Daoy (cell line): ENCODE measurements at places on chromosomes 12 and 14.

GRCh38 chr12:129556082-129556481 is 347.7 kb downstream of the TMEM132D start:
- no peak for DNase-seq

DNA sequence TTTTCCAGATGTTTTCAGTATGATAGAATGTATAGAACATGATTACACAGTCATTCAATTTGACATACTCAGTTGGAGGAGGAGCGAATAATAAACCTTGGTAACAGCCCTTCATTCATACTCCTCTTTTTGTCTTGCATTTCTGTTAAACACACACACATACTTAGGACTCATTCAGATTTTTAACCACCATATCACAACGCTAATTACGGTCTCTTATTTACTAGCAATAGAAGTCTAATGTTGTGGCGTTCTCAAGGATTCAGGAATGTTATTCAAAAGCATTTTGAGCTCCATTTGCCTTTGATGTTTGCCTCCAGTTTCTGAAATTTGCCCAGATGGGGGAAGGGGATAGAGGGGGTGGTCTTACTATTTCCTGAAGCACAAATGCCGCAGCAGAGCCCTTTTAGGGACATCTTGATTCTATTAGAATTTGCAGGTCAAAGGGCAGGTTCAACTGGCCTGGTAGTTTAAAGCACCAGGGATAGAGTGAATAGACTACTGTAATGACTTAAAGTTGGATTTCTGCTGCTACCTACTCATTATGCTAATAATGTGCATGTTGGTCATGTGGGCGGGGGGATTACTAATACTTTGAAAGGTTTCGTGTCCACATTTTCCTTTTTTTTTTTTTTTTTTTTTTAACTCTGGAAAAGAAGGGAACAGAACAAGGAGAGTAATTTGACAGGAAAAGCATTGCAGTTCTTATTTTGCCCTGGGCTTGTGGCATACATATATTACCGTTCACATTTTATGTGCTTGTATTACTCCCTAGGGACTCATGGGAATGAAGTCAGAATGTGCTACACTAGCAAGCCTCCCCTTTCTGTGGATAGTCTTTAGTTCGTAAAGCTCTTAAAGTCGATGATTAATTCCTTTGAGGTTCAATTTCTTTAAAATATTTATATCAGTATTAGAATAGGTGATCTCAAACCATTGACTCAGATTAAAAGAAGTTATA is 226.8 kb downstream of the FBXL14 start:
- no peak for DNase-seq

- no peak for DNase-seq
Measured at GRCh38 chr14:34302654-34303053, 159.4 kb downstream of the SPTSSA start.

- peak; percentile 57 for DNase-seq
Measured at GRCh38 chr12:27274706-27275105, 30.6 kb downstream of the STK38L start.

GRCh38 chr12:22631863-22632463 is 7.0 kb downstream of the ETNK1 start:
- no peak for DNase-seq

GRCh38 chr12:121288986-121289385 is 7.5 kb downstream of the CAMKK2 start:
- no peak for DNase-seq

GRCh38 chr14:31070431-31070830 is 44.3 kb upstream of the STRN3 start:
- peak; percentile 40 for DNase-seq

DNA sequence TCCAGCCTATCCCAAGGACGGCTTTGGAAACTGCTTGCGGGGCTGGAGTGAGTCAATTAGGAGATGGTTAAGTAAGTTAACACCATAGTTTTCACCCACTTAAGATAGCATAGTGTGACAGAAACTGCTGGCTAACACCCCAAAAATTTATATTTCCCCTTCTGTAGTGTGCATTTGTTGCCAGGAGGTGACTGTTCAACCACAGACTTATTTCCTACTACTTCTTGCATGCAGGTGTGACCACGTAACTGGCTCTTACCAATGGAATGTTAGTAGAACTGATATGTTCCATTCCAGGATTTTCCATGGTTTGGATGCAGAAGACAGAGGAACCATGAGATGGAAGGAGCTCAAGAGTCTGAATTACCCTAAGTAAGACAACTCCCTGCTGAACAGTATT is 52.9 kb upstream of the SLC35F4 start:
- peak; percentile 30 for DNase-seq

GRCh38 chr12:78455991-78456390 is 408.6 kb upstream of the SYT1 start:
- no peak for DNase-seq

GRCh38 chr14:57963071-57963470 is 97.2 kb upstream of the SLC35F4 start:
- DNase-seq, result no peak

DNA sequence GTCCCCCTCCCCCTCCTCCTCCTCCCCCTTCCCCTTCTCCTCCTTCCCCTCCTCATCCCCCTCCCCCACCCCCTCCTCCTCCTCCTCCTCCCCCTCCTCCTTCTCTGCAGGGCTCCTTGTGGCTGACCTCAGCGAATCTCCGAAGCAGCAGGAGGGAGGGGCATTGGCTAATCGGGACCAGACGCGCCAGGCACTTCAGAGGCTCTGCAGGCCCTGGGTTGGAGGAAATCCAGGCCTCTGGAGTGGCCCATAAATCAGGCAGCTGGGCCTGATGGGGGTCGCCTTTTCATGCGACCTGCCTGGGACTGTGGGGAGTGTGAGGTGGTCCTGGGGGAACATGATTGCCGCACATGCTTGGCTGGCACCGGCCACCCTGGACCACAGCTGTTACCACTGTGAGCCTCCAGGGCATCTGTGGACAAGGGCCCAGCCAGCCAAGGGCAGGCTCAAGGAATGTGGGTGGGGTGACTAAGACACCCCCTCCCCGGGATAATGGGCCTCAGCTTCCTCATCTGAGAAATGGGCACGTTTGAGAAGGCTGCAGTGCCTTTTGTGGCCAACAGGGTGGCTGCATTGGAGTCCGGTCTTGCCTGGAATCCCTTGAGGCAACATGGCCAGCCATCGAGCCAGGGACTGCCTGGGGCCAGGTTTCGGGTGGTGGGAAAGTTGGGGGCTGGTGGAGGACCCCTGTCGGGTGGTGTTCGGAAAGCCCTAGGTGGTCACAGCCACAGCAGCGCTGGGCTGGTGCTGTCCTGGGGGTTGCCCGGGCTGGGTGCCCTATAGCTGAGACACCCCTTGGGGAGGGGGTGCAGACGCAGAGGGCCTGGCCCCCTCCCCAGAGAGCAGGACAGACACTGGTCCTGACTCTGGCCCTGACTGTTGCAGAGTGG is 12.0 kb downstream of the KIF26A start:
- peak; percentile 65 for DNase-seq

GRCh38 chr14:99996951-99997571 is 68.2 kb upstream of the EVL start:
- DNase-seq, result no peak

DNA sequence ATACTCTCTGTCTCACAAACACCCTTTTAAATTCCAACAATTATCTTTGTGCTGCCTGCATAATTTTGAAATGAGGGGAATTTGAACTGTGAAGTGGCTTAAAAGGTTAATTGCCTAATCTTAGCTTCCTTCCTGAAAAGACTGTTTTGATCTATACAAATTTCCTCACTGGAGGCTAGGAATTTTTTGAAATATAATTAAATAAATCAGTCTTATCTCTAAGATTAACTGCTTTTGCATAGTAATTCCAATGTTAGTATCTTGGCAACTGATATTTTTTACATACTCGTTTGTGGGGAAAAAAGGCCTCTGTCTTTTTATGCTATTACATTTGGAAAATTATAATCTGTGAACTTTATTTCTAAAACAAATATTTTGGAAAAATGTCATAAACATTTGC is 498.5 kb downstream of the TMTC2 start:
- no peak for DNase-seq

GRCh38 chr12:12859690-12860089 is 31.7 kb upstream of the GPRC5A start:
- peak; percentile 59 for DNase-seq

DNA sequence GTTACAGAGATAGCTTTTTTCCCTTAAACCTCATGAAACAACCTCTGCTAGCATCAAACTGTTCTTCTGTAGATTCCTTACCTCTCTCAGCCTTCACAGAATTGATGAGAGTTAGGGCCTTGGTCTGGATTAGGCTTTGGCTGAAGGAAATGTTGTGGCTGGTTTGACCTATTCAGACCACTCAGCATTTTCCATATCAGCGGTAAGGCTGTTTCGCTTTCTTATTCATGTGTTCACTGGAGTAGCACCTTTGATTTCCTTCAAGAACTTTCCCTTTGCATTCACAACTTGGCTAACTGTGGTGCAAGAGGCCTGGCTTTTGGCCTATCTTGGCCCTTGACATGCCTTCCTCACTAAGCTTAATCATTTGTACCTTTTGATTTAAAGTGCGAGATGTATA is 50.7 kb upstream of the NRXN3 start:
- DNase-seq, result no peak

DNA sequence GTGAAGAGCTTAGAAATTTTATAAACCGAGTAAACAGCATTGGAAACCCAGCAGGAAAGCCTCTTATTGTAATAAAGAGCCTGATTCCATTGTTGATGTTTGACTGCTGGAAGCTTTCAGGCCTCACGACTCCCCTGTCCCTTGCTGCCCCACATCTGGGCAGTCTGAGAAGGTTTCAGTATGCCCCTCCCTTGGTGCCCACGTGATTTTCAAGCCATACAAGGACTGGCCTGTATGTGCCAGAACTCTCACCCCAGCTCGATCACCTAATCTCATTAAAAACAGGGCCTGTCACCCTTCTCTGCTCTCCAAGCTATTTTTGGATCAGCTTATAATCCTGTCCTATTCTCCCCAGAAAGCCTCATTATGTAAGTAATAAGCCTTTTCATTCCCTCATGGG is 7.5 kb upstream of the PYROXD1 start:
- DNase-seq, result no peak

DNA sequence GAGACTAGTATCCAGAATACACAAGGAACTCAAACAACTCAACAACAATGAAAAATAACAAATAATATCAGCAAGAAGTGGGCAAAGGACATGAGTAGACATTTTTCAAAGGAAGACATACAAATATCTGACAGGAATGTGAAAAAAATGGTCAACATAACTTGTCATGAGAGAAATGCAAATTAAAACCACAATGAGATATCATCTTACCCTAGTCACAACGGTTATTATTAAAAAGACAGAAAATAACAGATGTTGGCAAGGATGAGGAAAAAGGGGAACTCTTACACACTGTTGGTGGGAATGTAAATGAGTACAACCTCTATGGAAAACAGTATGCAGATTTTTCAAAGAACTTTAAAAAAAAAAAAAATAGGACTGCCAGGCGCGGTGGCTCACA is 20.4 kb downstream of the VWF start:
- DNase-seq, result no peak

DNA sequence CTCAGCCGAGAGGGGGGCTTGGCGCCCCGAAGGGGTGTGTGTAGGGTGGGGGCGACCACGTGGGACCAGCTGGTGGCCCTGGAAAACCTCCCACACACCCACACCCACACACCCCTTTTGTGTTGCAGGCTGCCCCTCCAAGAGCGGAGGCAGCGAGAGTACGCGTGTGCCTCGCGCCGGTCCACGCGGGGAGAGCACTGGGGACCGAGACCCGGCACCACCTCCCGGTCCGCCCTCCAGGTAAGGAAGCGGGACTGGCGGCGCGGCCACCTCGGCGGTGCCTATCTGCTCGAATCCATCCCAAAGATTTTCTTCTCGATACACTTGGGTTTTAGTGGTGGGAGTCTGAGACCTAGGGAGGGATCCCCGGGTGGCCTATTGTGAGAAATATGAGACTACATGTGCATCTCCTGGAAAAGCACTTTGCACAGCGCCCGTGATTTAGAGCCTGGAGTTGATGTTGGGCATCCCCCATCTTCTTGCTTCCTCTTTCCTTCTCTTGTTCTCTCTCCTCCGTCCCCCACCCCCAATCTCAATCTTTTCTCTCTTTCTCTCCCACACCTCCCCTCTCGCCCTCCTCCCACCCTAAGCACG is 393 bp downstream of the SYT1 start:
- DNase-seq, result peak; percentile 11

DNA sequence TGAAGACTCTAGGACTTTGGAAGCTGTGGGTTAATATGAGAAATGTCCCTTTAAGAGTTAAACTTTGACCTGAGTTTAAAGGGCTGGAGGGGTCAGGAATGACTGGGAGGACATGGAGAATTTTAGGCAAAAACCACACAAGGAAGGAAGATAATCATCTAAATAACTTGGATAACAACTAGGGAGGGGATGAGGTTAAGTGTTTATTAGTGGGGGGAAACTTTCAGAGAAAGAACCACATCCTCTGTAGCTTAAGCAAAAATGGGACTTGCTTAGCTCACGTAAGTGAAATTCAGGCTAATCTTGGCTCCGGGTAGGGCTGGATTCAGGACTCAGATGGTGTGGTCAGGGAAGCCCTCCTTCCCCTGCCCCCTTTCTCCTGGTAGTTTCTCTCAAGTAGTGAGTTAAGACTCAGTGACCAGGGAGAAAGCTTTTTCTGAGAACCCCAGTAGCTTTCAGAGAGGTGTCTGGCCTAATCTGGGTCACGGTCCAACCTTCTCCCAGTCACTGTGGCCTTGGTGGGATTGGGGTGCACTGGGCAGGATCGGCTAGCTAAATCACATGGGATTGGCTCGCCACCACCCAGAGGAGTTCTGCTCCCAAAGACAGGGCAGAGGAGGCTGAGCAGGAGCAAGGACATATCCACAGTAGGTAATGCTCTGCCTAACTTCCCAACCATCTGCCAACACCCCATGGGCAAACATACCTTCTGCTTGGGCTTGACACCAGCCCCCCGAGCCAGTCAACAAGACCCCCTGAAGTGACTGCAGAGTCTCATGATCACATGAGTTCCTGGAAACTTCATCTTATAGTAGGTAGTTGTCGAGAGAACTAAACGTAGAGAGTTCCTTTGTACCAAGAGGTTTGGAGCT is 52.8 kb downstream of the ARF6 start:
- no peak for DNase-seq
